ENCODE measurements at places on chromosomes 12 and 14.

DNA sequence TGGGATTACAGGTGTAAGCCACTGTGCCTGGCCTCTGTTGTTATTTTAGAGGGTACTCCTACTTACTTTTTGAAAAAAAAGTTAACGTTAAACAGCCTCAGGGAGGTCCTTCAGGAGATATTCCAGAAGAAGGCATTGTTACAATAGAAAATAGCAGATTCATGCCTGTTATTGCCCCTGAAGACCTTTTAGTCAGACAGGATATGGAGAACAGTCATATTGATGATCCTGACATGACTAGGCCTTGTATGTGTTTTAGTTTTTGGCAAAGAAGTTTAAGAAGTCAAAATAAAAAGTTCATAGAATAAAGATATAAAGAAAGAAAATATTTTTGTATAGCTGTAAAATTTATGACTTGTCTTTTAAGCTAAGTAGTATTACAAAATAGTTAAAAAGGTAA is 45.3 kb downstream of the WASHC3 start:
- no peak for DNase-seq

GRCh38 chr14:59305836-59306555 is 117.5 kb downstream of the DAAM1 start:
- DNase-seq = no peak

- DNase-seq = no peak
Measured at GRCh38 chr14:89586258-89587135, 169.5 kb upstream of the FOXN3 start.

DNA sequence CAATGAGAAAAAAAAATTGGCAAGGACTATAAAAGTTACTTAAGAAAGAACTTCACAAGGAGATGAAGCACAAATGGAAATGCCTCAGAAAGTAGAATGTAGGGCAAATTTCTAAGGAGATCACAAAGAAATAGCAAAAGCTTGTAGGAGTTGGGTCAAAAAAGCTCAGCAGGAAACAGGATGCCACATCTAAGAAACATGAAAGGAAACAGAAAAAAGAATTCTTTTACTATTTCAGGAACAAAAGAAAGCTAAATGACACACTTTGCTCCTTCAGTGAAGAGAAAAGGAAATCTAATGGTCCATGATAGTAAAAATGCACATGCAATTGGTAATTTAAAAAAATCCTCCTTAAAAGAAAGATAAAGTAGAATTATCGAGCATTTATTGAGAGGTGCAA is 452.1 kb upstream of the GARIN6 start:
- DNase-seq = no peak

DNA sequence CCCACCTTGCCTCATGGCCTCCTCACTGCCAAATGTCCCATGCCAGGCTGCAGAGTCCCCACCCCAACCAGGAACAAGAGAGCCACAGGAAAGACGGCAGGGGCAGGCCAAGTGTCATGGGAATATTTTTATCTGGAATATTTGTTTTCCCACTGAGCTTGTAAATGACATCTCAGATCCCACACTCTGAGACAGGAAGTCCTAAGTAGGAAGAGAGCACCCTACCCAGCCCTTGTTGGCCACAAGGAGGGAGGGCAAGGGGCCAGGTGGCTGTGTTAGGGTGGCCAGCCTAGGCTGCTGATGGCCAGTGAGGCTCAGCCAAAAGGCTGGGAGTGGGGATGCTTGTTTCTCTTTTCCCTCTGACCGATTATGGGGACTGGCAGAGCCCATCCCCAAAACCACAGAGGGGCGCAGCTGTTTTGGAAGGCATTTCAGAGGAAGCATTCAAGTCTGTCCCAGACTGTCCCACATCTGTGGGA is 7.7 kb upstream of the MEG3 start:
- DNase-seq = no peak

DNA sequence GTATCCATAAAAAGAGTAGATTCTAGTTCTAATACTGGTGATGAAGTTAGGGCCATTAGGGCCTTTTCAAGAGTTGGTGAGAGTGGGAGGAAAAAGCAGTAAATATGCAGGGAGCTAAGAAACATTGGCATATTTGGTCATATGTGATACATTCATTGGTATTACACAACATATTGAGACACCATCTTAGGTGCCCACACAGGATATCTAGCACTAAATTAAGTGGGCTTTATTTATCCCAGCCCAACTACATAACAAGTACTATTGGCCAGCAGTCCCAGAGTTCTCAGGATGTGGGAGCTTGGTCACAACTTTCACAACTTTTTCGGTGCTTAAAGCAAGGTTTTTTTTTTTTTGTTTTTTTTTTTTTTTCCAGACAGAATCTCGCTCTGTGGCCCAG is 2.0 kb upstream of the ING4 start:
- no peak for DNase-seq

- DNase-seq = no peak
Measured at GRCh38 chr14:104219731-104220214, 81.4 kb downstream of the KIF26A start.

GRCh38 chr12:68279227-68280054 is 26.0 kb upstream of the IL22 start:
- no peak for DNase-seq

DNA sequence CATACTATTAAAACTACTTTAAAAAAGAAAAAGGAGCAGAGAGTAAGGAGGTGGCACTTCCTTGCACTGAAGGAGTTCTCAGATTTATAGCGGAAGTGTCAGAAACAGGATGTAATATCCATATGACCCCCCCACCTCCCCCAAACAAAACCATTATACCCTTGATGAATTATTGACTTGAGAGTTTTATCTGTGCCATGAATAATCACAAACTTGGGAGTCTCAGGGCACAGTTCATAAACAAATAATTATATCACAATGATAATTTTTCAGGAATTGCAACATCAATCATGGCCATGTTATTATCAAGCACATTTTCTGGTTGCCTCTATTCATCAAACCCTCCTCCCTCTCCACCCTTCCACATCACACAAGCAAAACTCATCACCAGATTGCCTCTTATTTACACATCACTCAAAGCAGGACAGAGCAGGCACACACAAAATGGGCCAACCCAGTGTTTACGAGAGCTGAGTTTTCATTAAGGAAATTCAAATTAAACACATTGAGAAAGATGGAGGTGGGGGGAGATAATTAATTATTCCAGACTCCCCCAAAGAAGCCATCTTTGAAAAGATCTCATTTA is 141.4 kb downstream of the EGLN3 start:
- DNase-seq = no peak

GRCh38 chr14:84969501-84969900 is 560.4 kb upstream of the FLRT2 start:
- DNase-seq = no peak

DNA sequence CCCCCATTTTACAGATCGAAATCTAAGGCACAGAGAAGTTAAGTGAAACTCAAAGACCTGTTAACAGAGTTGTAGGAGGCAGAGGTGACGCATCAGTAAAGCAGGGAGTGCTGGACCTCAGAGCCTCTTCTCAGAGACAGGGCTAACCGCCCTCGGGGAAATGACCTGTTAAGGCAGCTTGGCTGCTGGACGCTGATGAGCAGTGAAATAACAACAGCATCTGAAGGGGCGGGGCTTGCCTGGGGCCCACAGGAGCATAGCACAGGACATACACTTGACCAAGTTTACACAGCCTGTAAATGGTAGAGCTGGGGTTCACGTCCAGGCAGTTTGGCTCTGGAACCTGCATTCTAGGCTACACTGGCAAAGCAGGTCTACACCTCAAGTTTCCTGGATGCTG is 39.3 kb downstream of the LRTM2 start:
- DNase-seq = no peak

GRCh38 chr12:131177599-131177998 is 223.9 kb downstream of the ADGRD1 start:
- DNase-seq = no peak

DNA sequence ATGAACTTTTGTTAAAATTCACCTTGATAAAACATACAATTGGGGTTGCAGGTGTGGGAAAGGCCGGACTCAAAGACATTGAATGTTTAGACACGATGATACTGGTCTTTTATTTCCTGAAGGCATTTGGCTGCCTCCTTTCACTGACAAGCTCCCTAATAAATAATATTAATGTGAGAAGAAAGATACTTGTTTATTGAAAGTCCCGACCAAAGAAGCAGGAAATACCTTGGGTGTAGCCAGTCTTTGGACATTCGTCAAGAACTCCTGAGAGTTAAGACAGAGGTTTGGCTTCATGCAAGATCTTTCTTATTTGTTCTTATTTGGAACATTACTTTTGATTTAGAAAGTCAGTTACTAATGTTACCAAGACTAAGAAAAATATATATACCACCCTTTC is 1133.8 kb upstream of the SEL1L start:
- DNase-seq = no peak

GRCh38 chr14:74955229-74956026 is at the start of gene PGF:
PGF (minus strand) TSS chr14:74955597; CDS start chr14:74955242, 355 bp downstream.
- DNase-seq = peak; percentile 14

- DNase-seq = no peak
Measured at GRCh38 chr12:49808686-49809380, 19.4 kb downstream of the NCKAP5L start.

GRCh38 chr12:51403159-51403558 is 12.0 kb upstream of the GALNT6 start:
- DNase-seq = no peak

Measured in bone marrow (tissue), 2 donors.